ENCODE measurements at places on chromosomes 4 and X. TPM values are rescaled to one million over a fixed set of nuclear protein-coding genes. Genes with fewer than 3 reads are reported as not detected.

DNA sequence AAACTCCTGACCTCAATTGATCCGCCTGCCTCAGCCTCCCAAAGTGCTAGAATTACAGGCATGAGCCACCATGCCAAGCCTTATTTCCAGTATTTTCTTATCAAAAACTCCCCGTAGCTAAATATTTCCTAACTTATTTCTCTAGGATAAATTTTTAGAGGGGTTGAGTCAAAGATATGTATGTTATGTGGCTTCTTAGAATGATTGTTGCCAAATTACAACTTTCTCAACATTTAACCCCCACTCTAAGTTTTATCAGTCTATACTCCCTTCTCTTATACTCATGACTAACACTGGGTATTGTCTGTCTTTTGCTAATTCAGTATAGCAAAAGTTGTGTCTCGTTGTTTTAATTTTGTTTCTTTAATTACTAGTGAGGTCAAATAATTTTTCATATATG is 187.7 kb upstream of the LNX1 start:
- no peak for DNase-seq
- H3K27ac ChIP-seq: no peak overlapping the region
- no peak overlapping the region for H3K4me3 ChIP-seq
- peaks cover 21% of the 10 kb centered on the region for H3K27me3 ChIP-seq
- no peaks in the 10 kb centered on the region for H3K4me1 ChIP-seq
- H3K36me3 ChIP-seq: no peaks in the 10 kb centered on the region

GRCh38 chr4:186981161-186981560 is 257.5 kb upstream of the FAT1 start:
- H3K4me3 ChIP-seq: no peak overlapping the region
- H3K27me3 ChIP-seq: no peaks in the 10 kb centered on the region
- H3K36me3 ChIP-seq: no peaks in the 10 kb centered on the region
- no peaks in the 10 kb centered on the region for H3K4me1 ChIP-seq

- no peaks in the 10 kb centered on the region for H3K36me3 ChIP-seq
- H3K4me1 ChIP-seq: no peaks in the 10 kb centered on the region
- H3K27ac ChIP-seq: no peak within 1 kb of the TSS
- H3K4me3 ChIP-seq: no peak within 1 kb of the TSS
- DNase-seq: no peak
Measured at GRCh38 chr4:109801895-109802319, at the start of gene CFI. CFI (minus strand) TSS chr4:109801999; CDS start chr4:109801971, 28 bp downstream.

- no peaks in the 10 kb centered on the region for H3K4me1 ChIP-seq
- no peaks in the 10 kb centered on the region for H3K27me3 ChIP-seq
- no peak for DNase-seq
- H3K27ac ChIP-seq: no peak overlapping the region
- no peaks in the 10 kb centered on the region for H3K36me3 ChIP-seq
- no peak overlapping the region for H3K4me3 ChIP-seq
Measured at GRCh38 chr4:87498446-87498900, 30.7 kb downstream of the SPARCL1 start.

The BMPR1B gene
- 2.8 TPM for total RNA-seq

The TLR10 gene
- total RNA-seq: not detected

All from endodermal cell (in vitro differentiated cells).